DMS 273 treated with DMSO at 0.1 percent for 48 hours (cell line): ENCODE measurements at places on chromosomes 1 and 21.
A peak's percentile ranks its signal among the peaks of the same experiment; 100 is the strongest.

- DNase-seq = no peak
Observed at GRCh38 chr1:12183095-12183794, 16.5 kb downstream of the TNFRSF1B start.

DNA sequence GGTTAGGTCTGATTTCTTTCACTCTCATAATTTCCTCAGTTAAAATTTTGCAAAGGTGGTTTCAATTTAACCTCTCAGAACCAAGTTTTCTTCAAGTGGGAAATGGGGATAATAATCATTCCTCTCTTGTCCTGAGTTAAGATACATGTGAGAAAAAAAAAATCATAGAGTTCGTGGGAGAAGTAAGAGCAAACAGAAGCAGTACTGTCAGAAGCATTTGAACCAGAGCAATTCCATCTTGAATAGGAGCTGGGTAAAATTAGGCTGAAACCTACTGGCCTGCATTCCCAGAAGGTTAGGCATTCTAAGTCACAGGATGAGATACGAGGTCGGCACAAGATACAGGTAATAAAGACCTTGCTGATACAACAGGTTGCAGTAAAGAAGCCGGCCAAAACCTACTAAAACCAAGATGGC is 28.6 kb upstream of the TMEM61 start:
- DNase-seq = no peak

- no peak for DNase-seq
Observed at GRCh38 chr21:19908390-19908789, 1089.8 kb upstream of the NCAM2 start.

DNA sequence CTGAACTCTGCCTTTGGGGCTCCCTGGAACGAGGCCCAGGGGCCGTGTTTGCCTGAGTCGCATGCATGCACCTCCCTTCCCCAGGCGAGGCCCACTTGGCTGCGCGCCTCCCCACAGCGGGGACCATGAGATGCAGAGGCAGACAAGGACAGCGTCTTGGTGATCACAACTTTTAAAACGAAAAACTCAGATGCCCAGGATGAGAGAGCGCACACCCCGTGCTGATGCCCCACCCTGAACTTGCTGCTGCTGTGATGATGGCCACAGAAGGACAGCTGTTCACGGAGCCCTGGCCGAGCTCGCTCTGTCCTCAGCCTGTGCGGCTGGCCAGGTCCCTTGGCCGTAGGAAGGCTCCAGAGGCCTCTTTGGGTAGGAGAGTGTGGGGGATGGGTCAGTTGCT is 11.4 kb upstream of the PRMT2 start:
- DNase-seq = no peak

DNA sequence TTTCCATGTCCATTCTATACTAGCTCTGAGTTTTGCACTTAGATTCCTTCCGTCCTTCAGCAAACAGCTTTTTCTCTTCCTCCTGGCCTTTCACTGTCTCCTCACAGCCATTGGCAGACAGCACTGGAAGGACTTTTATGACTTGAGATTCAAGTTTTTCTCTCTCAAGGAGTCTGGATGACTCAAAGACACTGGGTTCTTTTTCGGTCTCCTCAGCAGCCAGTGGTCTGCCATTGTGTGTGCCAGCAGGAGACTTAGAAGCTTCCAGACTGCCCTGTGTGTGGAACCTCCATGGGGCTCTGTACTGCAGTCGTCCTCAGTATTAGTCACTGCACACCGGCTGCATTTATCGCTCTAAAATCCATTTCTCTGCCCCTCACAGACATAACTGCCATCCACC is 30.5 kb downstream of the NTNG1 start:
- DNase-seq = no peak

GRCh38 chr1:177746155-177746554 is 223.7 kb downstream of the SEC16B start:
- DNase-seq = no peak

DNA sequence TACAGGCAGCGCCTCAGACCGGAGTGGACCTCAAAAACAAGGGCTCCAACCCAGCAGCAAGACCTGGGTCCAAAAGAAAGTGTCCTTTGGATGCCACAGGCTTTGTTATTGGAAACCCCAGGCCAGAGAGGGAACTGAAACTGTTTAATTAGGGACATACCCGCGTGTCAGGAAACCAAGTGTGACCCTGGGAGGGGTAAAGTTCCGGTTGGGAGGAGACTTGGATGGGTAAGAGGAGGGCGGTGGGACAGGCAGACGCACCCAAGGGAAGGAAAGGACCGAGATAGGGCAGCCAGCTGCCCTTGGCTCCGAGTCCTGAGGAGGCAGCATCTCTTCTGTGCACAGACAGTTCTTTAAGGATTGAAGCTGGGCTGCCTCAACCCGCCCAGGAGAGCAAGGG is 71.4 kb downstream of the CDC7 start:
- no peak for DNase-seq

- DNase-seq = no peak
Observed at GRCh38 chr1:111863401-111863800, 107.7 kb downstream of the DDX20 start.

DNA sequence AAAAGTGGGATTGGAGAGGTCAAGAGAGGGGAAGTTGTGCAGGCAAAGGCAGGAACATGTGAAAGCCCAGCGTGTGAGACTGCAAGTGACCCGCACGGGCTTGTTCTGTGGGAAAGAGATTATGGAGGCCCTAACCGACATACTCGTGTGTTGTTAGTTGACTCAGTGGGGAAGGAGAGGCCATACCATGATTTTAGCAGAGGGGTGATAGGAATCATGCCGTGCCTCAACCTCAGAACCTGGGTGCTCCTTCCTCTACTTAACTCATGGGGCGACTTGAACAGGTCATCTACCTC is 19.3 kb downstream of the PGLYRP3 start:
- DNase-seq = no peak

GRCh38 chr1:26161415-26162219 is 2.7 kb downstream of the FAM110D start:
- DNase-seq = no peak

- DNase-seq = no peak
Observed at GRCh38 chr1:14064649-14065442, 364.9 kb downstream of the PRDM2 start.

DNA sequence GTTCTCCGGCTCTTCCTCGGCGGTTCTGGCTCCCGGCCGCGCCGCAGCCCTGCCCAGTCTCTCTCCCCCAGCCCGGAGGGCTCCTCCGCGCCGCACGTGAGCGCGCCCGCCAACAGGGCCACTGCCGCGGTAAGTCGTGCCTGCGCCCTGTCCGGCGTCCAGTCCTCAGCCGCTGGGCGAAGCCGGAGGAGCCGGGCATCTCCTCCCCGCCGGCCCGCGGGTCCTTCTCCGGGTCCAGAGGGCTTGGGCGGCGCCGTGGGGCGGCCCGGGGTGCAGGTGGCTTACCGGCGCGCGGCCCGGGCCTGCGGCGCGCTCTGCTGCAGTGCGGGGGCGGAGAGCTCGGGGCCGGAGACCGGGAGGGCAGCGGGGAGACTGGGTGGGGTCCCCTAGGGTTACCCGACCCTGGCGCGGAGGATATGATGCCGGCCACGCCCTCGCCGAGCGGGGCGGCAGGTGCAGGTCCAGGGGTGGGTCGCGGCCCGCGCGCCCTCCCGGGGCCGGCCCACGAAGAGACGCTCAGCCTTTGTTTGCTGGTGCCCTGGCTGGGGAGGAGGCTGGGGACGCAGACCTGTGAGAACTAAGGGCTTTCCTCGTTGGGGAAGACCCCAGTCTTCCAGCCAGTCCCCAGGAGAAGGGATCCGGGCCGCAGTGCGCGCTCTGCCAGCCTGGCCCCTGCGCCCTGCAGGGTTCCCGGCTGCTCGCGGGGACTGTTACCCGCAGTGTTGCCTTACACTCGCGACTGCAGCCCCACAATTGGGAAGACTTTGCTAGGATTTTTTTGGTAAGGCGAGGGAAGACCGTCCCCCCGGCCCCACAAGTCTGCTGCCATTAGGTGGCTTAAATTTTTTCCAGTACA is at the start of gene DOP1B:
TSS of gene DOP1B (plus strand) at position 10 of the 856 bp plus-strand sequence. CDS start 7,910 bp downstream, outside the sequence.
- DNase-seq = no peak

- no peak for DNase-seq
Observed at GRCh38 chr1:79355090-79355489, 348.6 kb upstream of the ADGRL4 start.

DNA sequence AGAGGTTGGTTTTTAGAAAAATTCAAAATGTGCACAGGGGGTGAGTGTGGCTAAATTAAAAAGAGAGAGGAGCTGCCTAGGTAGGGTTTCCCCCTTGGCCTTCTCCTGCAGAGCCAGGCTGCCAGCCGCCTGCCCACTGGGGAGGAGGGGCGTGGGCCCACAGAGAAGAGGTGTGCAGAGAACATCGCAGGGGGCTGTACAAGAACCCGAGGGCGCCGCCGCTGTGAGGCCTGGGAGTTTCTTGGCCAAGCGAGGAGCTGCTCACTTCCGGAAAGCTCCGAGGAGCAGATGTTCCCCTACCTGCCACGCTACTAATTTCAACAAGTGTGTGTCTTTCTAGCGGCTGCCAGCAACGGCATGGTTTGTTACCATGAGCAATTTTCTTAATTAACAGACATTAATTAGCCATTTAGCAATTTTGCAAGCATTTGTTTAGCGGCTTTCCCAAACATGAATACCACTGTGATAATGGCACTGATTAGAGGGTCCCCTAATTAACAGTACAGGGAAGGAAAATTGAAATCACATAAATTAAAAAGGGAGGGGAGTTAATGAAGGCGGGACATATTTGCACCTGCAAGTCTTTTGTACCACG is 59.7 kb downstream of the MRPL37 start:
- DNase-seq = peak; percentile 29

DNA sequence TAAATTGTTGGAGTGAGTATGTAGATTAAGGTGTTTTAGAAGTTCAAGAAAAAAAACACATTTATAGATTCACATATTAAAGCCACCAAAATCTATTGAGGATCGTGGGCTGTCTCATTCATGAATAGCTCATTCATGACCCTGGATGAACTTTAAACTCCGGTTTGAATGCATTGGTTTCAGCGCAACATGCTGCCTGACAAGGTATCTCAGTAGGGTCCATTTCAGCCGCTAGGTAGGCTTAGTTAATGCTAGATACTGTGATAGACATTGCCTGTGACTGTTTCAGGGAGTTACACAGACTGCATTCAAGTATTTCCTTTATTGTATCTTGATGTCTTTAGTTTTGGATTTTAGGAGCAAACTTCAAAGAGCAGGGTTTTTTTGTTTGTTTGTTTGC is 140.5 kb upstream of the POGK start:
- DNase-seq = no peak

- no peak for DNase-seq
Observed at GRCh38 chr1:227654431-227654830, 80.7 kb downstream of the JMJD4 start.

DNA sequence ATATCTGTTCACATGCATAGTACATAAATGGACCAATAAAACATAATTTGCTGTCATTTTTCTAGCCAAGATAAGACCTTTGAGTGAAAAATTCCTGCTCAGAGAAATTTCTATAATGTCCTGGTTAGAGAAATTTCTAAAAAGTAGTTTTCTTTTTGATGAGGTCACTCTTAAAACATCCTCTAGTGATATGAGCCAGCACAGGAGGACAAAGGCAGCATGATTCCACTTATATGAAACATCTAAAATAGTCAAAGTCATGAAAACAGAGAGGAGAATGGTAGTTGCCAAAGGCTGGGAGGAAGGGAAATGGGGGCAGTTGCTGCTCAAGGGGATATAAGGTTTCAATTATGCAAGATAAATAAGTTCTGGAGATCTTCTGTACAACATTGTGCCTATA is 239.4 kb downstream of the BACH1 start:
- DNase-seq = no peak

- no peak for DNase-seq
Observed at GRCh38 chr1:30095451-30096025, 627.8 kb downstream of the MATN1 start.

- DNase-seq = no peak
Observed at GRCh38 chr1:245687636-245688535, 533.1 kb downstream of the KIF26B start.

DNA sequence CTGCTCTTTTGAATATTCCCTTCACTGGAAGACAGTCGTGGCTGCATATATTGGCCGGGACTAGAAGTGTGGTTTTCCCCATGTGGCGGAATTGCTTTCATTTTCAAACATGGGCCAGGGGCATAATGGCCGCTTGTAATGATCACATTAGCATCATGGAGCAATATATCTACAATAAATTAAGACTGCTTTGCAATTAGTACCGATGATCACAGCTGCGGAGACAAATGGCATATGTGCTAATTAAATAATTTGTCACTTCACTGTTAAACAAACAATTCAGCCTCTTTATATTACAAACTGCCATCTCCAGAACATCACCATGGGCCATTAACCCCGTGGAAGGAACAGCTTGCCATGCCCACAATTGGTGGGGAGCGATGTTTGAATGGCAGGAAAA is 68.2 kb upstream of the OLIG2 start:
- DNase-seq = no peak

GRCh38 chr1:200166411-200166810 is 138.9 kb downstream of the NR5A2 start:
- DNase-seq = no peak

DNA sequence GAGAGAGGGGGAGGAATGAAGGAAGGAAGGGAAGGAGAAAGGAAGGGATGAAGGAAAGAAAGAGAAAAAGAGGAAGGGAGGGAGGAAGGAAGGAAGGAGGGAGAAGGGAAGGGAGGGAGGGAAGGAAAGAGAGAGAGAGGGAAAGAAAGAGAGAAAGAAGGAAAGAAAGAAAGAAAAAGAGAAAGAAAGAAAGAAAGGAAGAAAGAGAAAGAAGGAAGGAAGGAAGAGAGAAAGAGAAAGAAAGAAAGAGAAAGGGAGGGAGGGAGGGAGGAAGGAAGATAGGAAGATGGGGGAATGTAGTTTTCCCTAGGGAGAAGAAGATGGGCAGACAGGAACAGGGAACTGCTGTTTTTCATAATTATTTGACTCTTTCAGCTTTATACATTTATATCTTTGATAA is 115.1 kb upstream of the CXADR start:
- DNase-seq = no peak

DNA sequence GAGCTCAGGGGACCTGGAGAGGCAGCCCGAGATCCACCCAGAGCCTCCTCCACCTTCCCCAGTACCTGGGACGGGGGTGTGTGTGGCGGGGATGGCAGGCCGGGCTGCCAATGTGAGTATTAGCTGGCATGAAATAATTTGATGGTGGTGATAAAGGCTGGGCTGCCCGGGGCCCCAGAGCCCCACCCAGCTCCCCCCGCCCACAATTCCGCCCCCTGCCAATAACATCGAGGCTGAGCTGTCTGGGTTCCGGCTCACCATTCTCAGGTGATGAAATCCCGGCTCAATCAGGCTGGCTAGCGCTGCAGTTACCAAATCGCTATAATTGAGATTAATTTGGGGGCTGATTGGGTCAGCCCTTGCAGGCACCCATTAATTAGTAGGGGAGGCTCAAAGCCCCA is 103.8 kb upstream of the CASZ1 start:
- no peak for DNase-seq
